Posterior cingulate gyrus (tissue), 11 donors: ENCODE measurements at places on chromosomes 6 and 20.

DNA sequence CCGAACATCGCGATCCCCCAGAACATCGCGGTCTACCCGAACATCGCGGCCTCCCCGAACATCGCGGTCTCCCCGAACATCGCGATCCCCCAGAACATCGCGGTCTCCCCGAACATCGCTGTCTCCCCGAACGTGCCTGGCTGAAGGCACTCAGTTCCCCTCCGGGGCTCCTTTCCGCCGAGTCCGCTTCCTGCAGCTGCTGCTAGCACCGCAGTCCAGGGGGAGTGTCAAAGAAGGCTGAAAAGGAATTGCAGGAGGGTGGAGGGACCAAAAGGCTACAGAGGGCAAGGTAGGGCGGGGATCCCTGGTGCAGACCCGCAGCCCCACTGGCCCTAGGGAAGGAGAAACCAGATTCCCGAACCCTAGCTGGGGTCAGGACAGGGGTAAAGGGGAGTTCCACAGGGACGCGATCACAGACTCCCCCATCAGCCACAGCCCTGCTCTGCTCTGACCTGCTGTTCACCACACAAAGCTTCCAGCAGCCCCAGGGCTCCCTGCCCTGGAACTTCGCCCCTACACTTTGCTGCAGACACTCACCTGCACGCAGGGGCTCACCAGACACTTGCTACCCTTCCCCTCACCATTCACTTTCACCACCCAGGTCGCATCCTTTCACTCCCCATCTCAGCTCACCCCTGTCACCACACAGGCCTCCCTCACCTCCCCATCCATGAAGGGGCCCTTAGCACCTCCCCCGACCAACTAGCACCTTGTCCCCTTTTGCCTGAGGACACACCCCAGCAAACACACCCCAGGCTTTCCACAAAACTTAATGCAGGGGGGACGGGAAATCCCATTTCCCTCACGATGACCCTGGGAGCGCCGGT lies 1.7 kb downstream of the ULBP1 start:
- no peak for DNase-seq

- DNase-seq = no peak
Measured at GRCh38 chr6:142292166-142292924, 9.5 kb upstream of the ADGRG6 start.

DNA sequence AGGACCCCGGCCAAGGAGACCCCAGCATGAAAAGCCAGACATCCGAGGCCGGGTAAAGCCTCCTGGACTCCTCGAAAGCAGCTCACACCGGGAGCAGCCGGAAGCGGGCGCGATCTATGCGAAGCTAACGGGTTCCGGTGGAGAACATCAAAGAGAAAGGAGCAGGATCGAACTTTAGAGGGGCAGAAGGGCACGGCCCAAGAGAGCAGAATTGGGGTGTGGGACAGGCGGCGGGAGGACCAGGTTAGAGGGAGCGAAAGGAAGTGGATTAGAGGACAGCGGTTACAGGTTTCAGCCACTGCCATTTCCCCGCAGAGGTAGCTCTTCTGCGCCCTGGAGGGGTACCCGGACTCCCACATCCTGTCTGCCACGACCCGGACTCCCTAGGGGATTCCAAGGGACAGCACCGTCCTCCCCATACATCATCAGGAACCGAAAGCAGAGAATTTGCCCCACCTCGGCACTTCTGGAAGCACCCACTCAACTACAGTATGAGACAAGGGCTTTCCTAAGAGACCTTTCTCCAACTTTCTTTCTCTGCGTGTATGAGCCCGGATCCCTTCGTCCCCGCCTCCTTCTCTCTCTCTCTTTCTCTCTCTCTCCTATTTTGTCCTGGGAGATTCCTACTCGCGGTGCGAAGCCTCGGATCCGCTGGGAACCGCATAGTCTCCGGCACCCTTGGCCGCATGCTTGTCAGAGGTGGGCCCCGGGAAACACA lies 507 bp upstream of the VGLL2 start:
- DNase-seq = peak; percentile 45

- no peak for DNase-seq
Measured at GRCh38 chr6:151721671-151722070, 85.8 kb upstream of the ESR1 start.

DNA sequence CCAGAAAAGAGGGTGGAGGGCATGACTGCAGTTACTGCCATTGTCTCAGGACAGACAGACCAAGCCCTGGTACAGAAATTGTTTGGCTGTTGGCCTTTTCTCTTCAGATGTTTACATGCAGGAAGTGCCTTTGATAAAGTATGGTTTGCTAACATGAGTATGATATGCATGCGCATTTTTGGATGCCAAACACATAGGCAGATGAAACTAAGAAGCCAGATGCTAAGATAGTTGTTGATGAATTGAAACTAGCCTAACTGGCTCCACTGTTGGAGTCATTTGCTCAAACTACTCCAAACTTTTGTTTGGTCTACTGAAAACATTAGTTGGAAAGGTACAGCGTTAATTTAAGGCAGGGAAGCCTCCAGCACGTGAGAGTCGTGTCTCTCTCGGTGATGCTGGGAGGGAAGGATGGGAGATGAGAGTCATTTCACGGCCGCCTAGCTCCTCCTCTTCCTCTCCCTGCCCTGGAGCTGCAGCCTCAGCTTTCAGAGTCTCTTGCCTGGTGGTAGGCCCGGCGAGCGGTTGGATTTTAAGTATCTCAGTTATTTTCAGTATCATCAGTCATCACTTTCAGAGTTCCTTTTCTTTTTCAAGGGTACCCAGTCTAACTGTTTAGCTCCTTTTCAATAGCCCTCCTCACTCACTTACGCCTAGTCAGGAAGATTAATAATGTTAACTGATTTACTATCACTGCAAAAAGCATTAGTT lies 29.7 kb downstream of the RREB1 start:
- DNase-seq = no peak

DNA sequence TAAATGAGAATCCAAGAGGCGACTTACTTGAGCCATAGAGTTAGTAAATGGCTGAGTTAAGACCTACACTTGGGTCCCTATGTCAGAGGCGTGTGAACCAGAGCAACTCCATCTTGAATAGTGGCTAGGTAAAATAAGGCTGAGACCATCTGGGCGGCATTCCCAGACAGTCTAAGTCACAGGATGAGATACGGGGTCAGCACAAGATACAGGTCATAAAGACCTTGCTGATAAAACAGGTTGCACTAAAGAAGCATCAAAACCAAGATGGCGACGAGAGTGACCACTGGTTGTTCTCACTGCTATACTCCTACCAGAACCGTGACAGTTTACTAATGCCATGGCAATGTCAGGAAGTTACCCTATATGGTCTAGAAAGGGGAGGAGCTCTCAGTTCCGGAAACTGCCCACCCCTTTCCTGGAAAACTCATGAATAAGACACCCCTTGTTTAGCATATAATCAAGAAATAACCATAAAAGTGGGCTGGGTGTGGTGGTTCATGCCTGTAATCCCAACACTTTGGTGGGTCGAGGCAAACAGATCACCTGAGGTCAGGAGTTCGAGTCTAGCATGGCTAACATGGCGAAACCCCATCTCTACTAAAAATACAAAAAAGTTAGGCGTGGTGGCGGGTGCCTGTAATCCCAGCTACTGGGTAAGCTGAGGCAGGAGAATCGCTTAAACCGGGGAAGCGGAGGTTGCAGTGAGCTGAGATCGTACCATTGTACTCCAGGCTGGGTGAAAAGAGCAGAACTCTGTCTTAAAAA lies 43.9 kb upstream of the EEF1A1 start:
- DNase-seq = no peak

GRCh38 chr6:138439546-138439945 lies 35.5 kb downstream of the HEBP2 start:
- DNase-seq = no peak
